Peyer's patch (tissue), 4 donors: ENCODE measurements at places on chromosomes 12 and 14.

DNA sequence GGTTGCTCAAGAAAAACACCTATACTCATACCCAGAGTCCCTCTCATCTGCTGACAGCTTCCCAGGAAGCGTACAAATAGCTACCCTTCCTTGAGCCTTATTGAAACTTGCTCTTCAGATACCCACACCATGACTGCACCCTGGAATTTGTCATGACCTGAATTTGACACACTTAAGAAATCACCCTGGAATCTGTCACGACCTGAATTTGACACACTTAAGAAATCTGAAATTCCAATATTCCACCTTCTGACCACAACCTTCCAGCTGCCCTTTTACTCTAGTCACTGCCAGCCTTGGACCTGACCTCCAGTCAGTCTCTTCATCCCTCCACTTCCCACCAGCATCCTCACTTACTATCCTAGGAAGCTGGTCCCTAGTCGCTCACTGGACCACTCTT lies 1.1 kb upstream of the HAL start:
- no peak for DNase-seq

GRCh38 chr12:47360771-47361388 lies 281.1 kb upstream of the AMIGO2 start:
- DNase-seq: no peak

DNA sequence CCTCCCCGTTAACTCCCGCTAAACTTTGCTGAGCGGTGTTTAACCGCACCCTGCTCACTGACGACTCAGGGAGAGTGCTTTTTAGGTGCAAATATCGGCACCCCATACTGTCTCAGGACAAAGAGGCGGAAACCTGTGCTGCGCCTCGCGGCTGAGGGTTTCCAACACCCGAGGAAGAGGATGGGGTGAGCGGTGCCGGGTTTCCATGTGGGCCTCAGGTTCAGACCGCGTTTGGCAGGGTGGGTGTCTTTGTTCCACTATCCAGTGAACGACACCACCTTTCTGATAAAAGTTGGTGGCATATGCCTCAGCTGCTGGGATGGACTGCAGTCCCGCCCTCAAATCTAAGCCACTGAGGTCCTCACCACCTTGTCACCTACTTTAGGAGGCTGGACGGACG lies 3.0 kb downstream of the RFLNA start:
- DNase-seq: no peak

GRCh38 chr12:48008950-48009349 lies 4.7 kb upstream of the COL2A1 start:
- DNase-seq: no peak

- DNase-seq: no peak
Observed at GRCh38 chr14:56358275-56358674, 221.3 kb upstream of the TMEM260 start.

DNA sequence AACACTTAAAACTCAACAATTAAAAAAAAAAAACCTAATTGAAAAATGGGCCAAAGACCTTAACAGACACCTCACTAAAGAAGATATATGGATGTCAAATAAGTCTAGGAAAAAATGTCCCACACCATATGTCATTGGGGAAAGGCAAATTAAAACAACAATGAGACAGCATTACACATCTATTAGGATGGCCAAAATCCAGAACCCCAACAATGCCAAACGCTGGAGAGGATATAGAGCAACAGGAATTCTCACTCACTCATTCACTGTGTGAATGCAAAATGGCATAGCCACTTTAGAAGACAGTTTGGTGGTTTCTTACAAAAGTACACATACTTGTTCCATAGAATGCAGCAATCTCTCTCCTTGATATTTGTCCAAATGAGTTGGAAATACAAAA lies 173.7 kb downstream of the SLC25A21 start:
- no peak for DNase-seq

DNA sequence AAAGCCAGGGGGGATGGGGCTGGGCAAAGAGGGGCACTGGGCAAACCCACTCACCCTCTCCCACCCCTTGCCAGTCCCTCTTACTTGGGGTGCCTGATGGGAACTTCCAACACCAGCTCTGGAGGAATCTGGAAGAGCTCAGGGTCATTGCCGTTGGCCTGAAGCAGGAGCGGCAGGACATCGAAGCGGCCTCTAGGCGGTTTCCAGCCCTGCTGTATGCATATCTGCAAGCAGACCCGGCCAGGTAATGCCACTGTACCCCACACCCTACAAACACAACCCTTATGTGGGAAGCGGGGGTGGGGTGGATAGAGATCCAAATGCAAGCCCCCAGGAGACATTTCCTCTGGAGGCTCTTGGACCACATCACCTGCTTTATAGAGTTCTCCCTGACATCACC lies 83.6 kb downstream of the NOS1 start:
- no peak for DNase-seq

GRCh38 chr14:34403646-34404045 lies 58.4 kb downstream of the SPTSSA start:
- no peak for DNase-seq

- no peak for DNase-seq
Observed at GRCh38 chr12:111672822-111673381, 12.9 kb downstream of the BRAP start.

DNA sequence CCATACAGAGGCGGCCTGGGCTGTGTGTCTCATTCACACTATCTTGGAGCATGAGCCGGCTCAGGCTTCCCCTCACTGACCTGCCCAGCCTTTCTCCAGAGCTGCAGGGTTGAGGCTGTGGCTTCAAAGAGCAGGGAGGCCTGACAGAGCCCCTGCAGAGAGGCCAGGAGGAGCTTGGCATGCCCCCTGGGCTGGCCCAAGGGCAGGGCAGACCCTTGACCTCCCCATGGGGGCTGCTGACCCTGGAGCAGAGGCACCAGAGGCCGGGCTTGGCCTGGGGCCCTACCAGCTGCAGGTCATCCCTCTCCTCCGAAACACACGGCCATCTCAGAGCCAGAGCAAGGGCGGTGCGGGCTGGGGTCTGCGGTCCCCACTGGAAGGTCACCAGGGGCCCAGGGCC lies 46.6 kb upstream of the FZD10 start:
- DNase-seq: no peak

- DNase-seq: no peak
Observed at GRCh38 chr14:35963209-35963608, 137.1 kb downstream of the BRMS1L start.

- DNase-seq: no peak
Observed at GRCh38 chr14:58467575-58467974, 40.1 kb downstream of the KIAA0586 start.

- DNase-seq: no peak
Observed at GRCh38 chr14:61585598-61586543, 109.4 kb upstream of the HIF1A start.

- no peak for DNase-seq
Observed at GRCh38 chr12:26231921-26232320, 36.5 kb downstream of the SSPN start.

DNA sequence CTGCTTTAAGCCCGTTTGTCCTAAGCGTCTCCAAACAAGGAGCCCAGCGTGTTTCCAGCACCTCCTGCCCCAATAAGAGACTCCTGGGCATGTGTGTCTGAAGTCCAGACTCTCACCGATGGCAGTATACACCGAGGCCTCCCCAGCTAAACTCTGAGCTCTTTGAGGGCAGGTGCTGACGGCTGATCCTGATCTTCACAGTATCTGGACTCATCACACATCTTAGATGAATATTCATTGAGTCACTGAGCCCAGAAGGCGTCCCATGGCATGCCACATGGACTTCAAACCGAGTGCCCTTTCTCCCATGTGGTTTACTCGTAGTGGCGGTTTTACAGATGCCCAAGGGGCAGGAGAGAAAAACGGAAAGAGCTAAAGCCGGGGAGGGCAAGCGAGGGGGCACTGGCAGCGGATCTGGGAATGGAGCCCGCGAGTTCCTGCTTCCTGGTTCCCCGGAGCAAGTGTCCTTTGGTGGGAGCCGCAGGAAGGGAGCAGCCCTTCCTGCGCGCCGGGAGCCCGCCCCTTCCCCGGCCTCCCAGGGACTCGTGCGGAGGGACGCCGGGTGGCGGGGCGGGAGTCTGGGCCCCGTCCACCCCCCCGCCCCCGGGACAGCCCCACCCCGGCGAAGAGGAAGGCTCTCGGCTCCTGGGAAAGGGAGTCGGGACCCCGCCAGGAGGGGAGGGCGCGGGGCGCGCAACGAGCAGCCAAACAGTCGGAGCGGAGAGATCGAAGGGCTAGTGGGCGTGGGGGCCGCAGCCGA lies 585 bp upstream of the TEAD4 start:
- DNase-seq: no peak

GRCh38 chr12:130765186-130765659 lies 49.1 kb upstream of the RIMBP2 start:
- DNase-seq: no peak

DNA sequence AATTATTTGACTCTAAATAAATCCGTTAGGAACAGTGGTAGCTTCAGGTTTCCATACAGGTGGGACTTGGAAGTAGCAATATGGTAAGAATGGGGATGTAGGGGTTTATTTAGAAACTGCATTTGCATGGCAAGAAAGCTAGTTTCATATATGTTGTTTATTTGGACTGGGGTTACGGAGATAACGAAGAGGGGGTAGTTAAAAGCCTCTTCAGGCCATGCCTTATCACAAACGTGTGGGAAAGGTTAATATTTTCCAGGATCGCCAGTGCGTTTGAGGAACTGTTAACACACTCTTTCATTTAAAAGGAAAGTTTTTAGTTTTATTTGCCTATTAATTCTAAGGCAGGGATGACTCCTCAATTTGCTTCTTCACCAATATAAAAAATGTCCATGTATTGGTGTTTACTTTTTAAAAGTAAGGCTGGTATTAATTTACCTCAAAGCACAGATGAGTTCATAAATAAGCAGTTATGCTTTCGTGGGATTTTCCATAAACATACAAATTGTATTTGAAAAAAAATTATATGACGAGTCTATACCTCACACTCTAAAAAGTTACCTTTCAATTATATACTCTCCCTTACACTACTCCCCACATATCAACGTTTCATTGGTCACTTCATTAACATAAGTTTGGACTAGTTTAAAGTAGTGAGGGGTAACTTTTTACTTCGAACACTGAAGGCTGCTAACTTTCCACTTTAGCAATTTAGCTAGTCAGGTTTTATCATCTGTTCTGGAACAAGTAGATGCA lies 814 bp downstream of the RAB2B start:
- DNase-seq: no peak

- no peak for DNase-seq
Observed at GRCh38 chr12:59370933-59371332, 224.9 kb upstream of the SLC16A7 start.

DNA sequence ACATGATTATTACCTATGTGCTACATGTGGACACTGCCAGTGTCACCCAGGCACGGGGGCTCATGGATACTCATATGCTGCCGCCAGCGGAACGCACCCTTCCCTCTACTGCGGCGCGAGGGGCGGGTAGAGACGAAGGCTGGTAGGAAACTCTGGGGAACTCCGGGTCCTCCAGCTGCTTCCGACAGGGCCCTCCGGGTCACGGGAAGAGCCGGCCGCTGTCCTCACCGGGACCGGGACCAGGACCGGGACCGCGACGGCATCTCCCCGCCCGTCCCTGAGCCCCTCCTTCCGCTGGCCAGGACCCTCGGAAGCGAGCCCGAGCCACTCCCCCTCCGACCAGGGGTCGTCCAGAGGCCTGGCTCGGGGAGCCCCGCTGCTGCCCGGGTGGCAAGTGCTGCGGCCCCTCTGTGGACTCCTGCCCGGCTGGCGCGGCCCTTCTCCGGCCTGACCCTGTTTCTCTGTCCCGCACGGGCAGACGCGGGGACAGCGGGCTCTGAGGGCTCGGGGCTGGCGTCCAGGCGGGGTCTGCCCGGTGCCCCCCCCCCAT lies 209.6 kb downstream of the ADGRD1 start:
- no peak for DNase-seq

- peak; percentile 15 for DNase-seq
Observed at GRCh38 chr14:68784978-68785533, 7.8 kb downstream of the ZFP36L1 start.

DNA sequence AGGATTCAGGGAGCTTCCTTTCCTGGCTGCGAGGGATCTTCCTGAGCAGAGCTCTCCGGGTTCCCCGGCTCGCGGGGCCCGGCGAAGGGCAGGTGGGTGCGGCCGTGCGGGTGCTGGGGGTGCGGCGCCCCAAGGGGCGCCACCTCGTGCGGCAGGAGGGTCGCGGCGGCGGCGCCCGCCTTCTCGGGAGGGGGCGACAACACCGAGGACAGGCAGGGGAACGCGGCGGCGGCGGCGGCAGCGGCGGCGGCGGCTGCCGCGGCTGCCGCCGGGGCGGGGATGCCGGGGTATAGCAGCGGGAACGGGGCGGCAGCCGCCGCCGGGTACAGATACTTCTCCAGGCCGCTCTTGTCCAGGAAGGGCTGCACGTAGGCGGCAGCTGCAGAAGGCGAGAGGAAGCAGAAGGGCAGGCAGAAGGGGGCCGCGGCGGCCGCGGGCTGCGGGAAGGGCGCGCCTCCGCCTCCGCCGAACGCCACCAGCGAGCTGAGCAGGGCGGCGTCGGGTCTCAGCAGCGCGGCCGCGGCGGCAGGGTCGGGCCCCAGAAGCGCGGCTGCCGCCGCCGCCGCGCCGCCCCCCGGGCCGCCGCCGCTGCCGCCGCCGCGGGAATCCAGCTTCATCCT lies 2.7 kb downstream of the BHLHE41 start:
- DNase-seq: peak; percentile 59

GRCh38 chr12:113720629-113721028 lies 245.5 kb downstream of the RBM19 start:
- DNase-seq: no peak

GRCh38 chr14:105204931-105205672 lies 24.0 kb upstream of the NUDT14 start:
- no peak for DNase-seq

- no peak for DNase-seq
Observed at GRCh38 chr12:122889761-122890520, 6.0 kb downstream of the VPS37B start.

DNA sequence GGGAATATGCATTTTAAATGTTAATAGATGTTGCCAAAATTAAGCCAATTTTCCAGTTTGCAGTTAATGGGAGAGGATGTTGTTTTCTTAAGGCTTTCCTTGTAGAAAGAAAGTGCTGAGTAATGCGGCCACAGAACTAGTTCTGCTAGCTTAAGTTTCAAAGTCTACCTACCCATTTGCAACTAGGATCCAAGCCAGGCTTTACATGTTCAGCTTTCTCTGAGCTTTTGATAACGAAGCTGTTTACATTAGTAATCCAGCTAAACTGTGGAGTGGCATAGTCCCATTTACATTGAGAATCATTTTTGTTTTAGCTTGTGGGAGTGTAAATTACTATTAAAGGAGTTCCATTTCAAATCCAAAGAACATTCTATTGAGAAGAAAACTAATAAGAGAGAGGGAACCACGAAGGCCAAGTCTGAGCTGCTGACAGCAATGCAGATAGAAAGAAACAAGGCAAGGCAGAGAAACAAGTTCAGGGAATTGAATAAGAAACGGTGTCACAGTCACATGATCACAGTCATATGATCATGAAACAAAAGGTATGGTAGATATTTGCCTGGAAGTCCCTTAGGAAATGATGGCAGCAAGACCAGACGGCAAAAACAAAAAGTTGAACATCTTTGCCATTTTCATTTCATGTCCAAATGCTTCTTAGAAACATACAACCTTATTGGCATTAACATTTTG lies 274.9 kb downstream of the PAWR start:
- peak; percentile 52 for DNase-seq

DNA sequence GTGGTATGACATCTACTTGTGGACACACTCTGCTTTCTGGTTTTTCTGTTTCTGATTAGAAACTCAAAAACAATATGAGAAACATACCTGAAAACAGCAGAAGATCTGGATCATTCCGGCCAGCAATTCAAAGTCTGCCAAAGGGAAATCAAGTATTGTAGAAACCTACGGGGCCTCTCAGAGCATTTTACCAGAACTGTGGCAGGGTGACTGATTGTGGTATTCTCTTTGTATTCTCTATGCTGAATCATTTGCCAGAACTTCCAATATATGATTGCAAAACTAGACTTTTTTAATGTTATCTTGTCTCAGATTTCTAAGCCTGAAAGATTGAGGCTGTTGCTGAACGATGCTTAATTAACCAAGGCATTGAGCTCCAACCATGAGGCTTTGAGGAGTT lies 5.9 kb upstream of the GZMB start:
- no peak for DNase-seq
